ENCODE measurements at places on chromosomes 16 and 17. TPM values are rescaled to one million over a fixed set of nuclear protein-coding genes. Genes with fewer than 3 reads are reported as not detected.
A peak's percentile ranks its signal among the peaks of the same experiment; 100 is the strongest.

The FLII gene
- 86.8 TPM for polyA plus RNA-seq

The VMO1 gene
- not detected for polyA plus RNA-seq

The ABCC6 gene
- polyA plus RNA-seq = 0.26 TPM

The IGSF6 gene
- 2.0 TPM for polyA plus RNA-seq

The SEZ6L2 gene
- not detected for polyA plus RNA-seq

DNA sequence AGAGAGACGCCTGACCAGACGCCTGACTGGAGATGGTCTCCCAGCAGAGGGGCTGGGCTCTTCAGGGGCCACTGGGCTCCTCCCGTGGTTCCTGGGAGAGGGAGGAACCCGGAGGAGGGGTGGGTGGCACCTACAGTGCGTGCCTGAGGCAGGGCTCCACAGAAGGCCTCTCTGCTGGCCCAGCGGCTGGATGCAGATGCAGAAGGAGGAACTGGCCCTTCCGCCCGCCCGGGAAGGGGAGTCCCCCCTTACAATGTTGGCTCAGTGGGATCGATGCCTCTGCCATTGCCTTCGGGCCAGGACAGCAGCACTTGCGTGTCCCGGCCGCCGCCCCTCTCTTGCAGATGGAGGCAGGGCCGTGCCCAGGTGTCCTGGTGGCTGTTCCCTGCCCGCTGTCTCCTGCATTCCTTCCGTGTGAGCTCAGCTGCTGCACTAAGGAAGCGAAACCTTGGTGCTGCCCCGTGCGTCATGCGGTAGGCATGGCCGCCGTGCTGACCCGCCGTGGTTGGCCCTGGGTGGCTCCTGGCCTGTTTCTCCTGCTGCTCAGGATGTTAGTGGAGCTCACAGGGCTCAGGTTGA lies 15.1 kb downstream of the BAIAP2 start:
- DNase-seq = no peak

GRCh38 chr16:73610605-73611156 lies 562.8 kb upstream of the ZFHX3 start:
- DNase-seq = no peak

- DNase-seq = peak; percentile 17
Measured at GRCh38 chr17:39777534-39778365, 40.0 kb downstream of the GRB7 start.

- no peak for DNase-seq
Measured at GRCh38 chr17:79220201-79220712, 145.6 kb downstream of the ENGASE start.

DNA sequence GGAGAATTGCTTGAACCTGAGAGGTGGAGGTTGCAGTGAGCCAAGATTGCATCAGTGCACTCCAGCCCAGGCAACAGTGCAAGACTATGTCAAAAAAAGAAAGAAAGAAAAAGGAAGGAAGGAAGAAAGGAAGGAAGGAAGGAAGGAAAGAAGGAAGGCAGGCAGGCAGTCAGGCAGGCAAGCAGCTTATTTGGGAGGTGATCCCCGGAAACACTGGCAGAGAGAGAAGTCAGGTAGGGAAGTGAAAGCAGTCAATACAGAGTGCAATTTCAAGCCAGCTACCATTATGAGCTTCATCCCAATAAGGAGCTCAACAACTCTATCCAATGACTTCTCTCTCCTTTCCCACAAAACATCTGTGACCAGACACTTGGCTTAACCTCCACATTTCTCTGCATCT lies 83.0 kb upstream of the TBC1D3K start:
- no peak for DNase-seq

DNA sequence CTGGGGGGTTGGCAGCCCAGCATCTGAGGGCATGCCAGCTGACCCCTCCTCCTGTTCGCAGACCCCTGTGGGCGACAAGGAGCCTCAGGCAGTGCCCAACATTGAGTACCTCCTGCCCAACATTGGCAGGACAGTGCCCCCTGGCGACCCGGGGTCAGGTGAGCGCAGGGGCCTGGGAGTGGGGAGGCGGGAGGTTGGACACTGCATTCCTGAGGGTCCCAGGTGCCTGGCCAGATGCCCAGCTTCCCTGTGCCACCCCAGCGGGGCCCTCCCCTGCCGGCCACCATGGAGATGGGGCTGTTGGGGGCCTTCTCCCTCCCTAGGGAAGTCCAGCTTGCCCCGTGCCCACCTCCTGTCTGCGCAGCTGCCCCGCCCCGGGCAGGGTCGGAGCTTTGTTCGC lies 70.1 kb downstream of the ARHGAP23 start:
- no peak for DNase-seq

DNA sequence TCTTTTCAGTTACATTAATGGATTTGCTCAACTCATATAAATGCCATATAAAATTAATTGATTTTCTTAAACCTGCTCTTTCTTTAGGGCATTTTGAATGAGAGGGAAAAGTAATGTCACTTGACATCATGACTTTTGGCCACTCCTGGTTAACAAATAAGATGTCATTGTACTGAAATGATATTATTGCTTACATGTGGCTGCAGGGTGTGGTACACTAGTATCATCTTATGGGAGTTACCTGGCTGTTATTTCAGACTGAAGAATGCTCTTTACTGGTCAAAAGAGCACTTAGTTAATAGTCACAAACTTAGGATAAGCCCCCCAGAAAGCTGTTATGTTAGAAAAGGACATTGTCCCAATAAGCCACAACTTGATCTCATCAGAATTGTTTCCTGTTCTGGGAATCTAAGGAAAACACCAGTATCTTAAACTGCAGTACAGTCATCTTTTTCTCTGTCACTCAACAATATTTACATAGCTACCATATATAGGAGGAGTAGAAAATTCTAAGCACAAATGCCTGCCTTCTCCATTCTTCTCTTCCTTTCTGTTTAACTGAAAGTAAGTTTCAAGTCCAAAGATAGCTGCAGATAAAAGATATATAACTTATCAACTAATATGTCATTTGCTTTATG lies 53.9 kb upstream of the MRC2 start:
- DNase-seq = no peak

- no peak for DNase-seq
Measured at GRCh38 chr17:199806-200545, 18.5 kb upstream of the DOC2B start.

DNA sequence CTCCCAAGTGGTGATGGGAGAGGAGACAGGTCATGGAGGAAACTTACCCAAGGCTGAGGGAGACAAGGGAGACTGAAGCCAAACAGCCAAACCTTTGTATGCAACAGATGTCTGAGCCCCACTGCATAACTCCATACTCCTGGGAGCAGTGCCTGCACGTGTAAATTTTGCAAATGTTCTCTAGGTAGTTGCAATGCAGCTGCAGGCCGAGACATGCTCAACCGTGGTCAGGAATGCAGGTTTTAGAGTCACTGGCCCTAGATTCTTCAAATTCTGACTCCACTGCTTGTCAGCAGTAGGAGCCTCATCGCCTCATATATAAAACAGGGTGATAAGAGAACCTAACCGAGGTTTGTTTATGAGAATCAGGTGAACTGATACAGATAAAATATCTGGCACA lies 11.5 kb downstream of the DYNLRB2 start:
- DNase-seq = no peak

- no peak for DNase-seq
Measured at GRCh38 chr16:66751053-66751302, 431 bp downstream of the DYNC1LI2 start.

DNA sequence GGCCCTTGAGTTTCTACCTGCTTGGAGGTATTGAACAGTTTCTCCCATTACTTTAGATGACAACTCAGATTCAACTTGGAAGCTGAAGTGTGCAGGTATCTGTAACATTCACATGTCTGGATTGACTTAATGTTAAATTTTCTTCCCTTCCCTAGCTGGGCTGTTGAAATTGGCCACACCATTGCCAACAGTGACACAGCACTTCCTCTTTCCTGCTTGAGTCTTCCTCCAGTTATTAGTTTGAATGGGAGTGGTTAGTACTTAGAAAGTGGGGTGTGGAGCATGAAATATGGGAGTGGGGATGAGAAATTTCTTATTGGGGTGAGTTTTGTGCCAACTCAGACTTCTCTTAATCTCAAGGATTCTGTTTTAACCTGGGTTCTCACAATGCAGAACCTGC lies 454.9 kb downstream of the KCNJ2 start:
- DNase-seq = no peak

GRCh38 chr16:27766236-27766925 lies 216.4 kb downstream of the KATNIP start:
- no peak for DNase-seq

DNA sequence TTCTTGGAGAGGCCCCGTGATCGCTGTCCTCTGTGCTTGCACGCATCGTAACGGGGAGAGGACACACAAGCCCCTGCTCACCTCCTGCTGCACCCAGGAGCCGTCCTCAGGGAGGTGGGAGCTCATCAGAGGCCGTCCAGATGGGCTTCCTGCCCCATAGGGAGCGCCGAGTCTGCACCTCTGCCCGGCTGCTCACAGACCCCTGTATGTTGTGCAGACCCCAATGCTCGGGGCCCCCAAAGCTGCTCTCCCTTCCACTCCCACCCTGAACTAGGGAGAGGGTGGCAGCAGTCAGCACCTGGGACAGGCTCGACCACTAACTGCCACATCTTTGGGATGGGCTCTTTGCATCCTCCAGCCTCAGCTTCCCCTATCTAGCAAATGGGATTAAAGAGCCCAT lies 4.4 kb upstream of the ZNF469 start:
- DNase-seq = no peak

DNA sequence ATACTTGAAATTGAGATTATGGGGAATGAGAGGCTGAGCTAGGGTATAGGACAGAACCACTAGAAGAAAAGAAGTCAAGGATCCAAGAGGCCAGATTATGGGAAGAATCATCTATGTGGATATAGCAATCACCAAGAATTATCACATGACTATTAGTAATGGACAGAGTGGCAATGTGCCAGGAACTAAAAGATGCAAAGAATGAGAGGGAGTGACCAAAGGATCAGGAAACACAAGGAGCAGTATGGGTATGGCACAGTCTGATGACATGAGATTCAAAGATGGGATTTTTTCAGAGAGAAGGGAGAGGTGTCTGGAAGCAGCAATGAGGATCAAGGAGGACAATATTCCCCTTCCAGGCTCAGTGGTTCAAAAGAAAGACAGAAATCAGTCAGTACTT lies 212.2 kb downstream of the AATF start:
- DNase-seq = no peak

DNA sequence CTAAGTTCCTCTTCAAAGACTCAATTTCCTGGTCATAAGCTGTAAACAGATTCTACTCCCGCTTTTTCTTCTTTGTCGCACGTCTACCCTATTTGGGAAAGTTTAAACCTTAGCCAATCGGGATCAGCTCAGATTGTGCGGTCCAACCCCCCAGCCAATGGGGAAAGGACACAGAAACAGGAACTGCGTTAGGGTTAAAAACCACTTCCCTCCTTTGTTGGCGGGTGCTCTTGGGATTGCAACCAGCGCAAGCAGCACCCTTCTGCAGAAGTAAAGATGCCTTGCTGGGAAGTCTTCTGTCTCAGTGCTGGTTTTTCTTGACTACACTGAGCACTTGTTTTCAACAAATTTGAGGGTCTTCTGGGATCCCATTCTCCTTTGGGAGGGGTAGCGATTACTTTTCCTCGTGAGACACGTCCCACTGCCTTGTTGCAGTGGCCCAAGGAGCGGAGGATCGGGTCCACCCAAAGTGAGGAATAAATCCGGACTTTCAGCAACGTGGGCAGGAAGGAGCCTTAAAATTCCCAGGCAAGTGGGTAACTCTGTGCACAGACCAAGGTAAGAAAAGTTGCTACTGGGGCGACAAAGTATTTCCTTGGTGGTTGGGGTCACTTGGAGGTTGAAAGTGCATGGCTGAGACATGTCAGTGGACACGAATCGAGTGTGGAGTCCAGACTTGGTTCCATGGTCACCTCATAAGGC lies 1.0 kb upstream of the YPEL3 start:
- DNase-seq = peak; percentile 35

GRCh38 chr17:81368161-81369022 lies 26.9 kb upstream of the BAHCC1 start:
- DNase-seq = no peak

DNA sequence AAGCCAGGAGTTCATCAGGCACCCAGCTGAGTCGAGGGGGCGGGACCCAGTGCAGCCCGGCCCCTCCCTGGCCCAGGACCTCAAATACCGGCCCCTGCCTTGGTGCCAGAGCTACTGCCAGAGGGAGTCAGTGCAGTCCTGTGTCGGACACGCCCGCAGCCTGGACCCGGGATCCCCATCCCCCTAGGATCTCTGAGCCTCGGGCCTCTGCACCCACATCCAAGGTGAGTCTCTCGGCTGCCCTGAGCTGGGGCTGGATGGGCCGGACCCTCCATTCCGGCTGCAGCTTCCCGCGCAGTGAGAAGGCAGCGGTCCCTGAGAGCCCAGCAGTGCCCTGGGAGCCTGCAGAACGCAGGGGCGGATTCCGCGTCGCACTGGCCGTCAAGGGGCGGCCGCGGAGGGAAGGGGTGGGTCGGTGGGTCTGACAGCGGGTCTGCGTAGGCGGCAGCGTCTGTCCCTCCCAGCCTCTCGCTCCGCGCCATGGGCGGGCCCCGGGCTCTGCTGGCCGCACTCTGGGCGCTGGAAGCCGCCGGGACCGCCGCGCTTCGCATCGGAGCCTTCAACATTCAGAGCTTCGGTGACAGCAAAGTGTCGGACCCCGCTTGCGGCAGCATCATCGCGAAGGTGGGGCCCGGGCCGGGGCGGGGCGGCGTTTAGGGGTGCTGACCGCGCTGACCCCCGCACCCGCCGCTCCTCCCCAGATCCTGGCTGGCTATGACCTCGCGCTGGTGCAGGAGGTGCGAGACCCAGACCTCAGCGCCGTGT lies at the start of gene DNASE1L2:
Gene DNASE1L2 (plus strand): TSS at position 108 of the 765 bp plus-strand sequence. CDS start 373 bp downstream, at position 481.
- DNase-seq = no peak

- DNase-seq = no peak
Measured at GRCh38 chr17:41932816-41933389, 2.5 kb downstream of the ODAD4 start.

GRCh38 chr17:11825572-11826209 lies 171.6 kb downstream of the ZNF18 start:
- no peak for DNase-seq

- DNase-seq = no peak
Measured at GRCh38 chr16:88356727-88357199, 26.0 kb upstream of the ZNF469 start.

DNA sequence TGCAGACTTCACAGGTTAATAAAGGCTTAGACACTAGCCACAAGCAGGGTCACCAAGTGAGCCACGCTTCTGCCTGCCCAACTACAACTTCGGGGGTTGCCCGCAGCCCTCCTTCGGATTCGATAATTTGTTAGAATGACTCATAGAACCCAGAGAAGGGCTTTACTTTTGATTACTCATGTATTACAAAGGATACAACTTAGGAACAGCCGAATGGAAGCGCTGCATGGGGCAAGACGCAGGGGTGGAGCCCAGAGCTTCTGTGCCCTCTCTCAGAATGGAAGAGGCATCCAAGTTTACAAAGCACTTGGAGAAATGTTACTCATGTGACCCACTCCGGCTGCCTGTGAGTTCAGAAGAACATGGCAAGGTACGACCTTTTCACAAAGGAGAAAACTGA lies 7.5 kb upstream of the CDH5 start:
- no peak for DNase-seq

DNA sequence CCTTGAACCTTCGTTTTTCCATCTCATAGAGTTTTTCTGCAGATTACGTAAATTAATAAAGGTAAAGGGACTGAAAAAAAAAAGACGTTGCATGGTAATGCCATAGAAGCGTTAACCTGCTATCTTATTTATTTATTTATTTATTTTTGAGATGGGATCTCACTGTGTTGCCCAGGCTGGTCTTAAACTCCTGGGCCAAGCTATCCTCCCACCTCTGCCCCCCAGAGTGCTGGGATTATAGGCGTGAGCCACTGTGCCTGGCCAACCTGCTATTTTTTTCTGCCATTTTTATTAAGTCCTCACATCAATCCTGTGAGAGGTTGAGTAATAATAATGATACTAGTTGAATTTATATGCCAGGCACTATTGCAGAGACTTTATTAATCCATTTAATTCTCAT lies 7.9 kb downstream of the MSI2 start:
- no peak for DNase-seq

GRCh38 chr16:35692824-35693223 lies 2233.4 kb downstream of the TP53TG3F start:
- DNase-seq = no peak

Data from naive B cell (primary cell).